ENCODE measurements at places on chromosomes 5 and 9. TPM values are rescaled to one million over a fixed set of nuclear protein-coding genes. Genes with fewer than 3 reads are reported as not detected.

Gene SPATA24
- 11.9 TPM for total RNA-seq

Gene HSPB3
- total RNA-seq, result not detected

Gene PRRX2
- total RNA-seq, result 4.4 TPM

Gene PCDHA9
- 0.48 TPM for total RNA-seq

Gene POU5F2
- total RNA-seq, result 0.53 TPM

Gene CDH9
- not detected for total RNA-seq

DNA sequence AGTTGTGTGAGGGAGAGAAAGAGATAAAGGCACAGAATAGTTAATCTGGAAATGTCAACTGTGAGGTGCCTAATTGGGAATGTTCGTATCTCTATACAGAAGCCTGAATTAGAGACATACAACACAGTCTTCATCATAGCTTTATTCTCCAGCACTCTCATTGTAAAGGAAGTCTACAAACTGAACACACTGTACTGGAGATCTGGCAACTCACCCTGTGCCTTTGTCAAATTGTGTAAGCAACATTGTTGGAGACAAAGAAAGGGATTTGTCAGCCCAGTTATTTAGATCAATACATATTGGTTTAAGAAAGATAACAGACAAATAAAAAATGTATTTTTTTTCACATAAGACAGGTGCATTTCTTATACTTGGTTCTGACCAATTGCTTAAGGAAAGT lies 832.9 kb upstream of the DMAC1 start:
- no peak for DNase-seq

- DNase-seq, result peak; percentile 85
Observed at GRCh38 chr5:10441992-10442435, 335 bp downstream of the ROPN1L start.

DNA sequence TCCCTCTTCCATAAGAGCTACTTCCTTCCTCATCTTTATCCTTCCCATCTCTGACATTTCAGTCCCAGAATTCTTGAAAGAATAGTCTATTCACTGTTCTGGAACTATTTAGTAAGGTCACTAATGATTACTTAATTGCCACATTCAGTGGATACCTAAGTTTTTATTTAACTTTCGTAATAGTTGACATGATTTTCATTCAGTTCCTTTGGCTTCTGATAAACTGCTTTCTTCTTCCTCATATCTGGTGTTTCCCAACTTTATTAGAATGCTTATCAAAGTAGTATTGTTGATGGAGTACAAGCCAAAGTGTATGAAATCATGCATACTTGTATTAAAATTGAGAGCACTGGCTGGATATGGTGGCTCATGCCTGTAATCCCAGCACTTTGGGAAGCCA lies 10.8 kb downstream of the UBE2D2 start:
- DNase-seq, result no peak

GRCh38 chr5:161149078-161149477 lies 297.1 kb upstream of the ATP10B start:
- no peak for DNase-seq

- DNase-seq, result peak; percentile 77
Observed at GRCh38 chr5:4212981-4213819, 617.6 kb downstream of the IRX1 start.

GRCh38 chr5:132434416-132435286 lies 55.9 kb downstream of the IRF1 start:
- no peak for DNase-seq

DNA sequence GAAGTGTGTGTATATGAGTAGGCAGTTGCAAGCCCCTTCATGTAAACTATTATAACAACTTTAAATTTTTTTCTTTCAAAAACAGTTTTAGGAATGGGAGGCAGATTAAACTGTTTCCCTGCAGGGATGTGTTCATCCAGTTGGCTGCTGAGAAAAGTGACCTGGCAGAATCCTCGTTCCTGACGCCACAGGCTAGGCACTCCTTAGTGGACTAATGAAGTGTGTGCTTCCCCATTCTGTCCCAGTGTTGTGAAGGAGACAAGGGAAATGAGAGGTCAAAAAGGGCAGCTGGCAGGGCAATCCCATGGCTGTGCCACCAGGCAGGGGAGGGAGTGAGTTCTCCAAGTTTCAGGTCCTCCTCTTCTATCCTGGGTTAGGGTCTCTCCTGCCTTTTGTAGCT lies 59.8 kb downstream of the FOXD1 start:
- no peak for DNase-seq

- no peak for DNase-seq
Observed at GRCh38 chr5:4735261-4735660, 404.9 kb upstream of the ADAMTS16 start.

- no peak for DNase-seq
Observed at GRCh38 chr5:100311806-100312205, 223.4 kb upstream of the FAM174A start.

GRCh38 chr9:93946338-93946712 lies 8.8 kb downstream of the BARX1 start:
- DNase-seq, result no peak

DNA sequence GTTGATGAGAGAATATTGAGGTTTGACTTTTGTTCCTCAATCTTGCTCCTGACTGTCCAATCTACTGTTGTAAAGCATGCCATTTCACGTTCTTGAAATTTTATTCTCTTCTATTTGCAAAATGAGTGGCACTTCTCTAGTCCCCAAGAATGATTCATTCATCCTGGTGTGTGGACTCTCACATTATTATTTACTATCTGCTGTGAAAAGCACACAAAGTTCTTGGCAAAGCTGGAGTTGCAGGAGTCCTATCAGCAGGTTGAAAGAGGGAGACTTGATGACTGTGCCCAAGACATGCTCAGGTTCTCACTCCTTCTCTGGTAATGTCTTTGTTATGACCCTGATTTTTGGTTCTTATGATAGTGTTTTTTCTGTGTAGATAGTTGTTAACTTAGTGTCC lies 382.6 kb downstream of the DMRTA1 start:
- DNase-seq, result no peak

DNA sequence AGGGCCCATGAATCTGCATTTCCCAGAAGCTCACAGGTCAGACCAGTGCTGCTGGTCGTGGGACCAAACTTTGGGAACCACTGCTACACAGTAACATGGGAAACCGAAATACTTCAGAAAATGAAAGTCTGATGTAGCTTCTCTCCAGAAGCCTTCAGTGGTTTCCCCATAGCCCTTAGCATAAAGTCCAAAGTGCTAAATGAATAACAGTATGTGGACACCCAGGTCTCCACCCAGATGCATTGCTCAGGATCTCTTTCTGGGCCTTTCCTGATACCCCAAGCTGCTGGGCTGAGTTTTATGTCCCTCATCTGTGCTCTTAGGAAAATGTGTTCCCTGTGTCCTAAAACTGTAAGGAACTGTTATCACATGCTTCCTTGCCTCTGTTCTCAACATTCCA lies 100.4 kb downstream of the NFIB start:
- no peak for DNase-seq

GRCh38 chr5:165497707-165498106 lies 1992.3 kb downstream of the MAT2B start:
- peak; percentile 54 for DNase-seq

DNA sequence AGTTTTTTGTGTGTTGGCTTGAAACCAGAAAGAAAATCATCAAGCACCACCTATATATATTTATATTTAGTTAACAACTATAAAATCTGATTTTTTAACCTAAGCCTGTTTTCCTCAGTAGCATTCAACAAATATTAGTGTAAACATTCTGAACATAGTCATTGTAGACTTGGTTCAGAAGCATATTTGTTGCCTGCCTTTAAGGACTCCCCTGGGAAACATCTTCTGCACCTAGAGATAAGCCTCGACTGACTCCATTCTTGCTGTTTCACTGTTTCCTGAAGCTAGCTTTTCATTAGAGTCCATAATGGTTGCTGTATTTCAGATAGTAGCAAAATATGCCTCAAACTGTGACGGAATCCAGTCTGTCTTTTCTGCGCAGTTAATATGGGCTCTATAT lies 123.5 kb downstream of the TRIO start:
- no peak for DNase-seq

Data from endodermal cell (in vitro differentiated cells).